Smooth muscle cell of bladder (primary cell): ENCODE measurements at places on chromosomes 11 and 22. TPM values are rescaled to one million over a fixed set of nuclear protein-coding genes. Genes with fewer than 3 reads are reported as not detected.

Gene LMO2
- 0.09 and 0.14 TPM in 2 replicates for total RNA-seq

Gene GRIA4
- total RNA-seq = under 0.01 TPM in 1 of 2 replicates, not detected in the other

Gene NRGN
- 0.14 TPM in 1 of 2 replicates, not detected in the other for total RNA-seq

Gene KLHL35
- 2.4 and 3.0 TPM in 2 replicates for total RNA-seq

Gene VWCE
- total RNA-seq = 0.85 and 1.7 TPM in 2 replicates

Gene KRTAP5-4
- total RNA-seq = not detected in 2 replicates

Gene USH1C
- not detected in 2 replicates for total RNA-seq

Gene FDX1
- total RNA-seq = 8.7 and 9.5 TPM in 2 replicates

Gene BRSK2
- 0.14 and 0.18 TPM in 2 replicates for total RNA-seq

Gene NAALADL1
- 23.9 and 27.7 TPM in 2 replicates for total RNA-seq

Gene SLC22A9
- total RNA-seq = not detected in 2 replicates

Gene TRIM48
- not detected in 2 replicates for total RNA-seq

Gene USP2
- 0.09 and 0.14 TPM in 2 replicates for total RNA-seq
